NCI-H146 (cell line): ENCODE measurements at places on chromosomes 3 and 15.

DNA sequence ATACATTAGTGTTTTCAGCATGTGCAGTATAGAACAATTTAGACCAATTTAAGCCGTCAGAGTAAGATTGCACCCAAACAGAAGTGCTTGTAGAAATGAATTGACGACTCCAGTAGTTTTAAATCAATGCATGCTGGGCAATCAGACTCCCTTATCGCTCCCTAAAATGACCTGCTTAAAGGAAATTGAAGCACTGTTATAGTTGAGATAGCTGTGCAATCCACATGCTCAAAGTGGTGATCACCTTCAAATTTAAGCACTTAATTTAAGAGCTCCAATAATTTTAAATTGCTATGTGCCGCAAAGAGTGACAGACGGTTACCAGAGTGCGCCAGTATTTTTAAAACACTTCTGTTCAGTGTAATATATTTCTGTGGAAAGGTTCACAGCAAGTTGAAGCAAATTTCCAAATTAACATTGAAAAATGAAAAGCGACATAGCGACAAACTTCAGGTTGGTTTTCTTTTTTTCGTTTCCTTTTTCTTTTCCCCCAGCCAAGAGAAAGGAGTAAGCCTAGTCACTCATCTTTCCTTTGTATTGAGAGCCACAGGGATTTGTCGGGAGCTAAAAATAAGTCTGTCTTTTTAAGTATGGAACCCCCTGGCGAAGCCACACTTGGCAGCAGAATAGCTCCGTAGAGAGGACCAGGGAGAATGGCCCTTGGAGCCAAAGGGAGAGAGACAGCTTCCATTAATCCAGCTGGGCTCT is 436.4 kb upstream of the RBMS3 start:
- no peak for DNase-seq

DNA sequence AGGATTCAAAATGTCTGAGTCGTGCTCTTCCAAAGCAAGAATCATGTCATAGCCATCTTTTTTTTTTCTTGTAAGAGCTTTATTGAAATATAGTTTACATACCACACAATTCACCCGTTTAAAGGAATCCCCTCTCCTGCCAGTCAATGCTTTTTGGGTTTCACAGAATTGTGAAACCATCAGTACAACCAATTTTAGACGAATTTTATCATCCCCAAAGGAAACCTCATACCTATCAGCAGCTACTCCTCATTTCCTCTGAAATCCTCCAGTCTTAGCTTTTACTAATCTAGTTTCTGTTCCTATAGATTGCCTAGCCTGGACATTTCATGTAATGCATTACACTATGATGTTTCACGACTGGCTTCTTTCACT is 39.6 kb downstream of the ADIPOQ start:
- DNase-seq: no peak

- no peak for DNase-seq
Measured at GRCh38 chr15:58510715-58511598, 79.2 kb downstream of the LIPC start.

DNA sequence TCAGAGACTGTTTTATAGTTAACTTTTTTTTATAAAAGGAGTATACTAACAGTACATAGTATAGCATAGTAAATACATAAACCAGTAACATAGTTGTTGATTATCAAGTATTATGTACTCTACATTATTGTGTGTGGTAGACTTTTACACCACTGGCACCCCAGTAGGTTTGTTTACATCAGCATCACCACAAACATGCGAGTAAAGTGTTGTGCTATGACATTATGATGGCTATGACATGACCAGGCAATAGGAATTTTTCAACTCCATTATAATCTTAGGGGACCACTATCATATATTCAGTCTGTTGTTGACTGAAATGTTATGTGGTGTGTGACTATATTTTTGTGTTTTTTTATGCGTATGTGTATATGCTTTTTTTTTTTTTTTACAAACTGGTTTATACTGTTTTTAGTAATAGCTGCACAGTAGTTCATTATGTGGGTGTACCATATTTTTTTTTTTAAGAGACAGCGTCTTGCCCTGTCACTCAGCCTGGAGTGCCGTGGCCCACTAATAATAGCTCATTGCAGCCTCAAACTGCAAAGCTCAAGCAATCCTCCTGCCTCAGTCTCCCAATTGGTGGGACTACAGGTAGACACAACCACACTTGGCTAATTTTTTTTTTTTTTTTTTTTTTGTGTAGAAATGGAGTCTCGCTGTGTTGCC is 1.9 kb downstream of the CAPN7 start:
- DNase-seq: no peak

DNA sequence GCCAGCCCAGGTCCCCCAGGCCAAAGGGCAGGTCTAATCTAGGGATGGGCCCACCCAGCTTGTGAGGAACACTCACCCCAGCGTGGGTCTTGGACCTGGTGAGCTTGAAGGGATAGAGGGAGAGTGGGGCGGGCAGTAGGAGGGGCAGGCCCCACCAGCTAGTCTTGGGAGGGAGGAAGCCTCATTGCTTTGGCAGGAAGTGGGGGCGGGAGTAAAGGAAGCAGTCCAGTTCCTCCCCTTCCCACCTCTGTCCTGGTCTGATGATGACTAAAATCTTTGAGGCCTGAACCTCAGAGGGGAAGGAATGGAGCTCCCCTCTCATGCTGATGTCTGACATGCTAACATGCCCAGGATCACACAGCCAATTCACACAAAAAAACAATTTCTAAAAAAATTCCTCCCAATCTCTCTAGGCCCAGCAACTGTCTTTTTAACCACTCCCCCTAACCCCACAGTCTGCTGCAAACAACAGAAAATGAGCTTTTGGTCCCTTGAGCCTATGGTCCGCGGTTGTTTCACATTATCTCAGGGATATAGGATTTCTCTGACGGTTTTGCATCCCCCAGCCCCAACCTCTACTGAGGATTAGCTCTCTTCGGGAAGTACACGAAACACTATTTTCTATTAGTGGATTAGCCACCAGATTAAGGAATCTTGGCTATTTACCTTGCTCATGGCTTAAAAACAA is 30.7 kb upstream of the DUSP7 start:
- no peak for DNase-seq

- DNase-seq: peak; percentile 56
Measured at GRCh38 chr15:79283252-79284048, 928 bp downstream of the ANKRD34C start.

DNA sequence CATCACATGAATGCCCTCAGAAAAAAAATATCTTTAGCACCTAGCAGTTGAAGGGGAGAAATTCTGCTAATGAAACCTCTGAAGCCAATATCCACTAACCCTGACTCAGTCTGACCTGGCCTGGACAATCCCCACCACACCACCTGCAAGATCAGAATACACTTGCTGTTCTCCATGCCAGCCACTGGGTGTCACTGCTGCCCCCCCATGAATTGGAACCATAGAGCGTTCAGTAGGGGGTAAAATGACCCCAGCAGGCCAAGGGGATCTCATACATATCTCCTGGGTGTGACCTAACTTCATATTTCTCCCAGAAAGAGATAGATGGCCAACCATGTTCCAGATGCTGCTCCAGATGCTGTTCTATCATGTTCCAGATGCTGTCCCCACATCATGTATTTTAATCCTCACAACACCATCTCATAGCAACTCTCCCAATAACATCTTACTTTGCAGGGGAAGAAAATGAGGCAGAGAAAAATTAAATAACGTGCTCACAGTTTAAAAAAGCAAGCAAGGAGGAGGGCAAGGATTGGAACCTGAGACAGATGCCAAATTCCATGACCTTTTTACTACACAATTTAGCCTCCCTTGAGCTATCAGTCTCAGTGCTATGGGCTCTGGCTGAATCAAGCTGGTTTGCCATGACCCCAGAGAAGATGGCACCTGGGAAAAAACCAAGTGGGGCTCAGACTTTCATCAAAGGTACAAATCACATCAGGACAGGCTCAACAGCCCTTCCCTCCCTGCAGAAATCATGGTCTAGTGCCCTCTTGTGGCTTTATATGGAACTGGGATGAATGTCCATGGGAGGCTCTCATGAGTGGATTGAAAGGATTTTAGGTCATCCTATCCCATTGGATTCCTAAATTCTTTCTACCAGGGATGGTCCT is 12.4 kb downstream of the NTRK3 start:
- DNase-seq: no peak

DNA sequence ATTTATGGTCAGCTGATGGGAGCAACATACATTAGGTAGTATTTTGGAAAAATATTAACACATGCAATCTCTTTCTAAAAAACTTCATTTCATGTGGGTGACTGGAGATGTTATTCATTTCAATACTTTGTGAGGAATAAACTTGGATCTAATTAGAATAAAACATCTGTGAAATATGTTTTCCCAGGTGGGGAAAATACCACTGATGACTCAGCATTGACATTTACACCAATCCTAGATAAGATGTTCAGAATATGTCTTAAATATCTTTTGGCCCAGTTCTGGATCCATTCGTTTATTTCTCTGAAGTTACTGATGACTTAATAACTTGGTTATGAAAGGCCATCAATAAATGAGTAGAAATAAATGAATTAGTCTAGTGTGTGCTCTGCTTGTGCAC is 247.6 kb downstream of the CHST2 start:
- DNase-seq: no peak

- no peak for DNase-seq
Measured at GRCh38 chr3:17394541-17395155, 347.8 kb downstream of the TBC1D5 start.

DNA sequence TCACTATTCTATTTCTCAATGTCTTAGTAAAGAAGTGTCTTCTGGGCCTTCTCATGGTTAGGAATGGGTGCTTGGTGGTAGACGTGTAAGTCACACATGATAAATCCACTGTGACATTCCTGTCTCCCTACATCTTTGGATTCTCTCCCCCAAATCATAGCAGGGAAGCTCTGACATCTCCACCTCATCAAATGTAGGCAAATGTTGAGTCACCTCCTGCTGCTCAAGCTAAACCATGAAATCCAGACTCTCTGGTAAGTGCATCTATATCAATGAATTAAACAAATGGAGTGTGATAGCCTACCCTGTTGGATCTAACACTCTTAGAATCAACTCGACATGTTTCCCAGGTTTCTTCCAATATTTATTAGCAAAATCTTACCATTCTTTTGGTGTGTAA is 42.8 kb upstream of the RPL35A start:
- DNase-seq: no peak

DNA sequence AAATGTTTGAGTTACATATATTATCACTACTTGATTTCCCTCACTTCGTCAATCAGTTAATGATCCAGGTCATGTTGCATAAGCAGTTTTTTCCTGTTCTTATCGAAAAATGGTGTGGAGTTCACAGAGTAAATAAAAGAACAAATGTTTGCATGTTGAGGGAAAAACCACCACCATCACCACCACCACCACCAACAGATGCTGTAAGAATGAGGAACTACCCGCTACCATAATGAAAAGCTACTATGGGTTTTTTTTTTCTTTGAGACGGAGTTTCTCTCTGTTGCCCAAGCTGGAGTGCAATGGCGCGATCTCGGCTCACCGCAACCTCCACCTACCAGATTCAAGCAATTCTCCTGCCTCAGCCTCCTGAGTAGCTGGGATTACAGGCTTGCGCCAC is 27.6 kb downstream of the RUBCN start:
- DNase-seq: no peak

DNA sequence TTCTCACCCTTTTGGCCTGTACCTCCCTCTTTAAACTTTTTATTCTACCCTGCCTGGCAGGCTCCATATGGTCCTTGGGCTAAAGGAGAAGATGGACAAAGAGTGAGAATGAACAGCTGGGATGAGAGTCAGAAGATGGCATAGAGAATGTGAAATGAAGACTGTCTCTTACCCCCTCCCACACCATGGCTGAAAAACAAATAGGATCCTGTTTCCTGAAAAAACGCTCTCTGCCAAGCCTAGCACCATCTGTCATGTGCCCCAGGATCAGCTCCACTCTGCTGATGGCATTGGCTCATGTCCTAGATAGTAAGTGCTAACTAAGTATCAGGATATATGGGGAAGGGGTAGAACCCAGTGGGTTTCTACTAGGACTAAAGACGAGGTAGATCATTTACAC is 238.6 kb downstream of the MEX3B start:
- no peak for DNase-seq

DNA sequence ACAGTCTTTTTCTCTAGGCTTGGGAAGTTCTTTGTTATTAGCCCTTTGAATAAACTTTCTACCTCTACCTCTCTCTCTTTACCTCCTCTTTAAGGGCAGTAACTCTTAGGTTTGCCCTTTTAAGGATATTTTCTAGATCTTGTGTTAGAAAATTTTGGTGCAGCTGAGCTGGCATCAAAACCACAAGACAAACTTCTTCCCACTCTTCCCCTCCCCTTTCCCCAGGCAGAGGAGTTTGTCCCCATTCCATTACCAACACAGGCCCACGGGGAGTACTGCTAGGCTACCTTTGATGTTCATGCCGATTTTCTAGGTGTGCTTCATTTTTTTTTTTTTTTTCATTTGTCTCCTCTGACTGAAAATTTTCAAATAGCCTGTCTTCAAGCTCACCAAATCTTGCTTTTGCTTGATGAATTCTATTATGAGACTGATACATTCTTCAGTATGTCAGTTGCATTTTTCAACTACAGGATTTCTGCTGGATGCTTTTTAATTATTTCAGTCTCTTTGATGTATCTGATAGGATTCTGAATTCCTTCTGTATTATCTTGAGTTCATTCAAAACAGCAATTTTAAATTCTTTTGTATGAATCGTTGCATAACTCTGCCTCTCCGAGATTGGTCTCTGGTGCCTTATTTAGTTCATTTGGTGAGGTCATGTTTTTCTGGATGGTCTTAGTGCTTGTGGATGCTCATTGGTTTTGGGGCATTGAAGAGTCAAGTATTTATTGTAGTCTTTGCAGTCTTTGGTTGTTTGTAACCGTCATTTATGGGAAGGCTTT is 112.0 kb downstream of the UBE2E2 start:
- DNase-seq: no peak

DNA sequence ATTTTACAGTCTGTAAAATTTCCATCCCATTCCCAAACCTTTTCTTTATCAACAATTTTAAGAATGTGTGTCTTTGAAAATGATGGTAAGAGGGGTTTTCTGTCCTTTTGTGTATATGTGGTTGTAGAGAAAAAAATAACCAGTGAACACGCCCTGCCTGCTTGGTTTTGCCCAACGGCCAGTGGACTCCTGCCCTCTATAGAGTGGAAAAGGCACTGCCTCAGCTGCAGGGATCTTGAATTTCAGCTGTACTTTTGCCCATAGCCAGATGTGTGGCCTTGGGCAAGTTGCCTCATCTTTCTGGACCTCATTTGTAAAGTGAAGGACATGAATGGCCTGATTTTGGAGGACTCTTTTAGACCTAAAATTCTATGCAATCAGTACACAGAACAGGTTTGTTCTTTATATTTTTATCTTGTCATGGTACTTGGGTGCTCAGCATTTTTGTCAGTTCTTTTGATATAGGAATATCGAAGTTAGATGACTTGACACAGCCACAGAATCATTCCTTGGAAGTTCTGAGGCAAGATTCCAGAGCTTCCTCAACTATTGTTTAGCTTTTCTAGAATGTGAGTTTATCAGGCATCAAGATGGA is 81.0 kb downstream of the CLDN11 start:
- peak; percentile 23 for DNase-seq

- no peak for DNase-seq
Measured at GRCh38 chr3:196336319-196337145, 1.7 kb downstream of the TM4SF19 start.

GRCh38 chr15:36659917-36660316 is 80.5 kb downstream of the CDIN1 start:
- peak; percentile 94 for DNase-seq
